Neural cell (in vitro differentiated cells): ENCODE measurements at places on chromosomes 5 and 9. TPM values are rescaled to one million over a fixed set of nuclear protein-coding genes. Genes with fewer than 3 reads are reported as not detected.

The DNAJA1 gene
- 470 and 547 TPM in 2 replicates for polyA plus RNA-seq

The ATP6V0E1 gene
- polyA plus RNA-seq, result 53.0 and 53.7 TPM in 2 replicates

The TAF1L gene
- polyA plus RNA-seq, result not detected in 2 replicates

The TJP2 gene
- 1.2 and 3.1 TPM in 2 replicates for polyA plus RNA-seq

The PCDHA8 gene
- 0.66 and 1.4 TPM in 2 replicates for polyA plus RNA-seq

The IFNA6 gene
- polyA plus RNA-seq, result not detected in 2 replicates

The LCN9 gene
- polyA plus RNA-seq, result 2.5 and 6.5 TPM in 2 replicates

The GRM6 gene
- polyA plus RNA-seq, result not detected in 2 replicates

The BTNL9 gene
- 13.9 and 18.7 TPM in 2 replicates for polyA plus RNA-seq

The ISL1 gene
- 27.6 and 33.6 TPM in 2 replicates for polyA plus RNA-seq

The NAIP gene
- polyA plus RNA-seq, result 28.1 and 31.1 TPM in 2 replicates

The SLC6A7 gene
- 1.5 and 4.6 TPM in 2 replicates for polyA plus RNA-seq

The SLC34A1 gene
- not detected in 2 replicates for polyA plus RNA-seq

The PCDHB3 gene
- polyA plus RNA-seq, result 3.9 and 4.9 TPM in 2 replicates

The TERT gene
- not detected in 2 replicates for polyA plus RNA-seq

The KLF4 gene
- 0.92 and 1.4 TPM in 2 replicates for polyA plus RNA-seq
